ENCODE measurements at places on chromosomes 5 and 9.

GRCh38 chr9:37710046-37710445 is 43.6 kb upstream of the TRMT10B start:
- no peak for DNase-seq

DNA sequence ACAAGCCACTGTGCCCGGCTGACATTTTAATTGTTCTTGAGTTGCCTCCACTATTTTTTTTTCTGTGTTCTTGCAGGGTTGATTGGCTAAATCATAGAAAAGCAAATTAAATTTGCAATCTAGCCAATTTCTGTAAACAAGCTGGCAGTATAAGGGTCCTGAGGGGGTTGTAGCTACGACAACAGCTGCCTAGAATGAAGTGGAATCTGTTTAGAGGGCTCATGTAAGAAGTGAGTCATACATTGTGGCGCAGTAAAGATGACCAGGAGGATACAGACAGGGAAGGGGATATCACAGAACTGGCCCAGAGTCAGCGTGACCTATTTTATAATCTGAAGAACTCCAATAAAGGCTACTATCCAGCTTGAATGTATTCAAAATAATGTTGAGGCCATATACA is 82.2 kb upstream of the TLE1 start:
- no peak for DNase-seq

DNA sequence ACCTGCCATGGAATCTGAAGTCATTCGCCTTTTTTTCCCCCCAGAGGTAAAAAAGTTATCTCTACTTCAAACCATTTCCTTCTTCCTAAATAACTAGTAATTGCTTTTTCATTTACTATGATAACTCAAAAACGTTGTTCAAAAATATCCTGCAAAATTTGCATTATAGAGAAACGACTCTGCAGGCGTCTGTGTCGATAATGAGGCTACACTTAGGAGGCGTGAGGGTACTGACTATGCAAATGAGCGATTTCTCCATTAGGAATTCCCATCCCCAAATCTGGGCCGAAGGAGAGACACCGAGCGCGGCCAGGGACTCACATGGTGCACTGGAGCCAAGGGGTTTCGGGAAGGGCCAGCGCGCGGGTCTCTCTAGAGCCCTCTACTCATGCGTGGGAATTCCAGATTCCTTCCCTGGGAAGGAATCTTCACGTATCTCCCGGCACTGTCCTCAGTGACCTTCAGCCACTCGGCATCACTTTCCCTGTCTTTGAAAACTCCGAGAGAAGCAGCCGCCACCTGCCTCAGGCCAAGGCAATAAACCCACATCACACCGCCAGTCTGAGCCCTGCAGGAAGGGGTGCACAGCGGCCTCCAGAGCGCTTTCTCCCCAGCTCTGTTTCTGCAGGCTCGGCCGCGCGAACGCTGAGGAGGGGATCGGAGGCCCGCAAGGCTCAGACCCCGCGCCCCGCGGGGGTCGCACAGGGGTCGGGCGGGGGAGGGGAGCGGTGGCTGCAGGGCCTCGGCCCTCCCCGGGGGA is 718 bp upstream of the DENND4C start:
- no peak for DNase-seq

DNA sequence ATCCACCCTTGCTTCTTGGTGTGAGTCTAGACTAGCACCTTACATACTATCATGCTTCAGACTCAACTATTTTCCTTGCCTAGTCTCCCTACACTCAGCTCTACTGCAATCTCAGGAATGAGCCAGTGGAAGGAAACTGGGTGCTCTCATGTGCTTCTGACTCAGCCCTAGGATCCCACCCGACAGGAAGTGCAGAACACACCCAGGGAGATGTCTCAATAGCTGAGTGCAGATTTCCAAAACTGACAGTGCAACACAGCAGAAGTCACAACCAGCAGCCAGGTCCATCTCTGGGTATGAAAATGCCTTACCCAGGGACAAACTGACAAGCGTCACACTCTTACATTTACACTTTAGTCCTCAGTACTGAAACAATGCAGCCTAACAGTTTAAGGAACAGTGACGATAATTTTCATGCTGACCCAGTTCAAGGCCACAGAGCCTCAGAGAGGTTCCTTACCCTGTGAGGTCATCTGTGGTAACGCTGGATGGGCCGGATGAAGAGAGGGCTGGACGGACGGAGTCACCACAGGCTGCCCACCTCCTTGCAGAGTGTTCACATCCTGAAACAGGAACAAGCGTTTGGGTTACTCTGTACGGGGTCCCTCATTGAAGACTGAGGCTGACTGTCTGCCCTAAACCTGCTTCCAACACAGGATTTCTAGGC is 33.0 kb downstream of the FKBP15 start:
- peak; percentile 28 for DNase-seq

DNA sequence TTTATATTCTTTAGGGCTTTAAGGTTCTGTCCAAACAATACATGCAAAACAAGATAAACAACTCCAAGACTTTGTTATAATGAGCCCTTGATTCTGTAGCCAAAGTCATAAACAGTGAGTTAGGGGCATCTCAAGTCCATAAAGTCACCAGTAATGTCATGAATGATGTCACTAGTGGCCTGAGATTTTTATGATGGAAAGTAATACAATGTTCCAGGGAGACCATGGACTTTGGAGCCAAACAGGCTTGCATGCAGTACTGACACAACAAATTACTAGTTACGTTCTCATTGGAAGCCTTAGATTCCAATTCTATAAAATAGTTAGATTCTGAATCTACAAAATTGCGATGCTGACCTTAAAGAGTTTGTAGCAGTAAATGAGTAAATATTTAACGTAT is 280.0 kb downstream of the HINT1 start:
- DNase-seq = no peak

GRCh38 chr9:6733831-6734230 is 23.9 kb upstream of the KDM4C start:
- DNase-seq = no peak
